T-helper 1 cell (primary cell): ENCODE measurements at places on chromosomes 7 and 10.

DNA sequence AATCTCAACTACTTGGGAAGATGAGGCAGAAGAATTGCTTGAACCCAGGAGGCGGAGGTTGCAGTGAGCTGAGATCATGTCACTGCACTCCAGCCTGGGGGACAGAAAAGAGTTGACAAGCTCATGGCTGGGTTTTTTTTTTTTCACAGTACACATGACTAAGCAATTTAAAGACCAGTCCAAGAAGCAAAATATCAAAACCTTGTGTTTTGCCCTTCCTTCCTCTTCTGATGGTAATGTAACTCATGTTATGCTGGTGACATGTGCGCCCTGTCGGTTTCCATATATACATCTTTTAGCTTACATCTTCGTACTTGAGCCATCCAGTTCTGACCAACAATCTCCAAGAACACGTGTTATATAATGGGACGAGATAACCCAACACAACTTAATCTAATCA, 237.7 kb upstream of the PLXDC2 start:
- no peak for DNase-seq

DNA sequence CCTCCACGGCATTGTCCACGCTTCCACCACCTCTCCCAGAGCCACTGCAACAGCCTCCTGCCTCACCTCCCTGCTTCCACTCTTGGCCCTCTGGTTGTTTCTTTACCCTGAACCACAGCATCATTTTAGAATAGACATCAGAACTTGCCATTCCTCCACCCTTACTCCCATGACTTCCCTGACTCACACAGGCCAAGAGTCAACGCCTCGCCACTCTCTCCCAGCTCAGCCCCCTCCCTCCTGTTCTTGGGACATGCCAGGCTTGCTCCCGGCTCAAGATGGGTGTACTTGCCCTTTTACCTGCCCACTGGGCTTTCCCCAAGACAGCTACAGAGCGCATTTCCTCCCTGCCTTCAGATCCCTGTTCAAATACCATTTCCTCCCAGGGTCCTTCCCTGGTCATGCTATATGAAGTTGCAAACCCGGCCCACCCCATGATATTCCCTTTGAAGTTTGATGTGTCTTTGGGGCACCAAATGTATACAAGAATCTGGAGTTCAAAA, 429.1 kb downstream of the RPS24 start:
- no peak for DNase-seq

DNA sequence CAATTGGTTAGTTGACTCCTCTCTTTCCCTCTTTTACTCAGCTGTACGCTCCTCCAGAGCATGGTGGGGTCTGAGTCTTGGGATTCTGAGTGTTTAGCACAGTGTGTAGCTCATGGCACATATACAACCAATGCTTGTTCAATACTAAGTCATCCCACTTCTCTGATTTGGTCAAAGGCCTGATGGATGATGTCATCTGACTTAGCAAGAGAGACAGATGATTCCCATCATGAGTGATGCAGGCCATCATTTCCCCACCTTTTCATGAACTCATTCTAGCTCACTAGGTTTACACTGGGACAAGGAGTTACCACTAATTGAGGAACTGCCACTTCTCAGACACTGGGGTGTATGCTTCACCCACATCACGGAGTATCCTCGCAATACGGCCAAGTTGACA, 3.8 kb downstream of the ICA1 start:
- no peak for DNase-seq

GRCh38 chr7:73905360-73905759, 44.4 kb downstream of the TMEM270 start:
- no peak for DNase-seq

GRCh38 chr7:20194343-20194995, 22.7 kb downstream of the MACC1 start:
- DNase-seq, result no peak

DNA sequence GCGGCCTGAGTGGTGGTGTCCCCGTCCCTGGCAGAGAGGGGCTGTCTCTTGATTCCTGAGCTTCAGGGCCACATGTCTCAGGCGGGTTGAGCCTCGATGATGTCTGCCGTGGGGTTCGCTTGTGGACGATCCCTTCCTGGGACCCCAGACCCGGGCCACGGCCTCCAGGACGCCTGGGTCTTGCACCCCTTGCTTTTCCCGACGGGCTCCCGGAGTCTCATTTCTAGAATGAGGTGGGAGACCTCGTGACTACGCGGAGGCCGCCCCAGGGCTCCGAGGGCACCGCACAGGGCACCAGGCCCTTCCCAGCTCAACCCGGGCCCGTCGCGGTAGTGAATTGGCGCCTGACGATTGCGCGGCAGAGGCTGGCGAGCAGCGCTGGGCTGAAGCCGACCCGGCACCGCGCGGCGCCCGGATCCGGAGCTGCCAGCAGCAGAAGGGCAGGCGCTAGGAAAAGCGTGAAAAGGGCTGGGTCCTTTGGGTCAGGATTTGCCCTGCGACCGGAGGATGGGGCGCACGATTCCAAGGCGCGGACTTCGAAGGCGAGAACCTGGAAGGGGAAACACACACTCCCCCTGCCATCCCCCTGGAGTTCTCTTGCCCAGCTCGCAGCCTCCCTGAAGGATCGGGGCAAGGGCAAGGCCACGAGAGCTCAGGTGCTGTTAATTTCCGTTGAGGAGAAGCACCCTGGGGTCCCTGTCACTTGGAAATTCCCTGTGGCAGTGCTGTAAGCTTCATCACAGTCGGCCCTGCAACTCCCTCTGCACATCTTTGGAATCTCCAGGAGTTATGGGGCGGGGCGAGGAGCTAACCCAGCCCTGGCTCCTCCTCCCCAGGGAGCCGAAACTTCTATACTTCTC, 15.5 kb downstream of the TLX1 start:
- DNase-seq, result no peak

DNA sequence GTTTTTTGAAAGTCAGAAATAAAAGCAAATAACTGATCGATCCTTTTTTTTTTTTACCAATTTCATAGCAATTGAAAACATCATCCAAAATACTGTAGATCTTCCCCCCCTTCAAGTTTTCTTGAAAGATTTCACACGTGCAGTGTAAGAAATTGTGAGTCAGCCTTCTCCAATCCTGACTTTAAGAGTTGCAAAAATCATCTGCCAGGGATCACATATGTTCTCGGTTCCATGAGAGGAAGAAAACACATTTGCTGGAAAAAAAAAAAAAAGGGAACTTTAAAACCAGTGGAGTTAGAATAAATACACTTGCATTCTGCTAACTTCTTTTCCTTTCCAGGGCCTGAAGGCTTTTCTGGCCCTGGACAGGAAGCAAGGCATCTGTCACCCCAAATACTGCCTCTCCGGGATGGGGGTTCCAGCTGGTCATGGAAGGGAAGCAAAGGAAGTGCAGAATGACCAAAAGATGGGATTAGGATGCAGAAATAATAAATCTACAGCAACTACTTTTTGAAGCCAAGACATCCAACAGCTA, 198.4 kb upstream of the KIAA1217 start:
- DNase-seq, result no peak

- no peak for DNase-seq
Measured at GRCh38 chr10:78805176-78805575, 263.6 kb upstream of the ZMIZ1 start.

GRCh38 chr10:66604195-66604594, 321.6 kb upstream of the LRRTM3 start:
- no peak for DNase-seq

DNA sequence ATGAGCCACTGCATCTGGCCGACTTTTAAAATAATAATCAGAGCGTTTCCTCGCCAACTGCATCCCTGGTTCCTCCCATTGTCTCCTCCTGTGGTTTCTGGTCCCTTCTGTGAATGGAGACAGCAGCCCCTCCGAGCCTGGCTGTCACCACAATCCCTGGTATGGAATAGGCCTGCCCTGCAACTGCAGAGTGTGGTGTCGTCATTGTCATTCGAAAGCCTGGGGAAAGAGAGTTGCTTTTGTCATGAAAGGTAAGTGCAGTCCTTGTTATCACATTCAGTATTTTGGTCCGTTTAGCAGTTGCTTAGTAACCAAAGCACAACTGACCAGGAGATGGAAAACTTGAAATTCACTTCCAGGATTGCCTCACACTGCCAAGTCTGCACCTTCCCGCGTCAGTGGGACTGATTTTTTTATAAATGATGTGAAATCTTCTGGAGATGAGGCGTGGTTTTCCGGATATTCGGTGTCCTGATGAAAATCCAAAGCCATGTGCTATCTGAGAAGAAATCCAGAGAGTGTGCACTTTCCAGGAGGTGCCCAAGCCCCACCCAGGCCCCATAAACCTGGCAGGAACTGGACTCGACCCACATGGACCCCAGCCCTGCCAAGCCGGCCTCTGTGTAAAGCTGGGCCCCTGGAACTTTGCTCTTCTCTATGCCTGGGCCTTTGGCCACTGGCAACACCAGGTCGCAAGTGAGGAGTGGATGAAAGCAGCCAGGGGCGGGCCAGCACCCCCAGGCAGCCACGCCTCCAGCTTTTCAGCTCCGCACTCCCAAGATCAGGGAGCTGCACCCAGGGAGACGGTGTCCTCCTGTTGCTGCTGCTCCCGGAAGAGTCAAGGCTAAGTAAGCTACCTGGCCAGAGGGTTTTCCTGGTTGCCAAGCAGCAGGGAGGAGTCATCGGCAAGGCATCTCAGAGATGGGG, 133.7 kb upstream of the SH2B2 start:
- DNase-seq, result no peak
